AG09319 (cell line): ENCODE measurements at places on chromosomes 16 and 17.
A peak's percentile ranks its signal among the peaks of the same experiment; 100 is the strongest.

DNA sequence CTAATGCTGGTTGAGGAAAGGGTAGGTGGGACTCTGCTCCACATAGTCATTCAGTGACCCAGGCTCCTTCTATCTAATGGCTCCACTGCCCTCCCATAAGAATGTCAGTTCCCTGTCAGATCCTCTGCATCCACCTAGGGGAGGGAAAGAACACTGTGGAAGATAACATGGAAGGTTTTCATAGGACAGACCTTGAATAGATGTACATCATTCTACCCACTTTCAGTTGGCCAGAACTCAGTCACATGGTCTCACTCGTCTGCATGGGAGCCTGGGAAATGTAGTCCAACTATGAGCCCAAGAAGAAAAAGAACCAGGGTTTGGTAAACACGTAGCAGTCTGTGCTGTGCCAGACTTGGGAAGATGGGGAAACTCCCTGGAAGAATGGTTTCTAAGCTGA, 27.1 kb upstream of the SCNN1B start:
- no peak for DNase-seq

DNA sequence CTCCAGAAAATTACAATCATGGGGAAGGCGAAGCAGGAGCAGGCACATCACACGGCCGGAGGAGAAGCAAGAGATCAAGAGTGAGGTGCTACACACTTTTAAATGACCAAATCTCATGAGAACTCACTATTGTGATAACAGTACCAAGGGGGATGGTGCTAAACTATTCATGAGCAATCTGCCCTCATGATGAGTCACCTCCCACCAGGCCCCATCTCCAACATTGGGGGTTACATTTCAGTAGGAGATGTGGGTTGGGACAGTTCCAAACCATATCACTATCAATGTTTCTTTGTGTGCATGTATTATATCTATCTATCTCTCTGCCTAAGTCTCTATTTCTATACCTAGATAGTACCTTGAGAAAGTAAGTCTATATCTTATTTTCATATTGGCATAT, 724.8 kb downstream of the CDH11 start:
- no peak for DNase-seq

DNA sequence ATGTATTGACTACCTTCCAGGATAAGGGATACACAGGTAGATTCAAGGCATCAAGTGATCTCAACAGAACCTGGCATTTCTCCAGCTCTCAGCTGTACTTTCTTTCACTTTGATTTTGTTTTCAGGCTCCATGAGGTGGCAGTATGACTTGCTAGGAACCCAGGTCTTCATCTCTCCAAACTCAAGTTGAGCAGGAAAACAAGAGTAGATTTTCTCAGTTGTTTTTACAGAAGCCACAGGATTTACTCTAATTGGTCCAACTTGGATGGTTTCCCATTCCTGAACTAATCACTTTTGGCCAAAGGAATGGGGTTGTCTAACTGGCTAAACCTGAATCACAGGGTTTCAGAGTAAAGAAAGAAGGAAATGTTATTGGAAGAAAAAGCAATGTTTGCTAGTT, 146.6 kb downstream of the TRIM37 start:
- peak; percentile 15 for DNase-seq

GRCh38 chr16:81786321-81786720, 7.2 kb downstream of the PLCG2 start:
- no peak for DNase-seq

GRCh38 chr17:27810902-27811557, 10.7 kb upstream of the NOS2 start:
- DNase-seq, result no peak

DNA sequence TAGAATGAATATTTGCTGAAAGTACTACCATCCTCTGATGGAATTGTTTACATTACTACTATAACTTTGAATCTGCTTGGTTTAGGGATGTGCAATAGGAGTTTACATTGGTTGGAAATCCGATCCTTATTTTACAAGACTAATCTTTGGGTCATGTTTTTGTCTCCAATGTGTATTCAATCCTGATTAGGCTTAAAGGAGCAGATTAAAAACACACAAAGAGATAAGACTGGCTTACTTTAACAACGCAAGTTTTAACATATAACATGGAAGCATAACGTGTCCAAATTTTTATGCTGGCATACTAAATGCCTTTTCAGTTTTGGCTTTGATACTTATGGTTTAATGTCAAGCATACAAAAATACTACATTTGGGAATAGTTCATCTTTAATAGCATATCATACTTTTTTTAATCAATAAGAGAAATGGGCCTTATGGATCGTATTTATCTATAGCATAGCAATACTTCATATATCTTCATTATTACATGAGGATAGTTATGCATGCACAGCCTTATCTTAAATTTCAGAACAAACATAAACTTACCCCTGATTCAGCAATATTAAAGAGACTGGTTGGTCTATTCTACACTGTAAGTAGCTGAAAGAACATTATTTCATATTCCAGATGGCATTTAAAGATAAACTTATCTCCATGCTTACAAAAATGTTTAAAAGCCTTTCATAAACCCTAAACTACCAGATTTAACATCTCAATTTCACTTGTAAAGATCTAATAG, 69.9 kb upstream of the NACA2 start:
- no peak for DNase-seq

DNA sequence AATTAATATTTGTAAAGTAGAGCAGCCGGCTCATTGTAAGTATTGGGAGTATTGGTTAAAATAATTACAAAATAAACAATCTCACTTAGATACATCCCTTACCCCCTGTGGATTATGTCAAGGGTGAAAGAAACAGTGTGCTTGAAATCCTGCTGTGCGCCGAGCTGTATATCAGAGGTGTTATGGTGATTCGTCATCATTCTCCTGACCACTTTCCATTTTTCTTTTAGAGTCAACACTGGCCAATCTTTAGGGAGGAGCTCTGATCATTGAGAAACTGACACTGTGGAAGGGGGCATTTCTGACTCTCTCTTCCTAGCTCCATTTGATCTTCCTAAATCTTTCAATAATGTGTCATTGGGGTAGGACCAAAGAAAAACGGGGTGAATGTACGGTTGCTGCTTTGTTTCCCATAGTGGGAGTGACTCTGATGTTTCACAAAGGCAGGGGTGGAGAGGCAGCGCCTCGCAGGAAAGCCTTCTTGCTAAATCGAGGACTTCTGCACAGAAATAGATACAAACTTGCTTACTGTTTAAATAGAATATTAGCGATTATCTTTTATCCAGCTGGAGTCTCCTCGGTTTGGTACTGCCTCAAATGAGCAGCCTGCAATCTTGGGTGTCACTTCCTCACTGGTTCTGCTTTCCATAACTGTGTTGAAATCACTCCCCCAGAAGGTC, 123.4 kb downstream of the PRKCB start:
- no peak for DNase-seq

GRCh38 chr17:77462090-77462489, 321.3 kb downstream of the SEC14L1 start:
- no peak for DNase-seq

GRCh38 chr17:82807101-82807500, 32.7 kb downstream of the ZNF750 start:
- no peak for DNase-seq

DNA sequence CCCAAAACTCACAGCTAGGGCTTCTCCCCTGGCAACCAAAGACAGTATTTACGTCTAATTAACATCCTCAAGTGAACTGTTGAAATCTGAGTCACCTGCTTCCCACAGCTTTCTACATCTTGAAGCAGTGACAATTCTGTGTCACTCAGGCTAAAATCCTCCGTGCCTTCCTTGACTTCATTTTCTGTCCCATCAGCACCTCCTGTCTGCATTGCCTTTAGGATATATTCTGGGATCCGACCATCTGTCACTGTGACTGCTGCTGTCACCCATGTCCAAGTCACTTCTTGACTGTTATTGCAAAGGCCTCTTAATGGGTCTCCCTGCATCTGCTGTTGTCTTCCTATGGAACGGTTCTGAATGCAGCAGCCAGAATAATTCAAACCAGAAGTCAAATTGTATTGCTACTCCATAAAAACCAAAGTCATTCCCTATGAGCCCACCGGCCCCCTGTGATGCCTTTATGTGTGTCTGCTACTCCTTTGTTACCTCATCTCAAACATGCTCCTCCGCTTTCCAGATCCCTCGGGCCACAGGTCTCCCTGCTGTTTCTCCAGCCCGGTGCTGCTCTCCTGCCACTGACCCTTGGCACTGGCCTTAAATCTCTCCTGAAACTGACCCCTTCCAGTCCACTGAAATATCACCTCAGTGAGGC, 56.9 kb downstream of the WWP2 start:
- DNase-seq, result no peak

- DNase-seq, result no peak
Measured at GRCh38 chr17:77577491-77577890, 381.0 kb upstream of the TNRC6C start.

GRCh38 chr16:80060470-80060869, 459.9 kb upstream of the MAF start:
- DNase-seq, result no peak

DNA sequence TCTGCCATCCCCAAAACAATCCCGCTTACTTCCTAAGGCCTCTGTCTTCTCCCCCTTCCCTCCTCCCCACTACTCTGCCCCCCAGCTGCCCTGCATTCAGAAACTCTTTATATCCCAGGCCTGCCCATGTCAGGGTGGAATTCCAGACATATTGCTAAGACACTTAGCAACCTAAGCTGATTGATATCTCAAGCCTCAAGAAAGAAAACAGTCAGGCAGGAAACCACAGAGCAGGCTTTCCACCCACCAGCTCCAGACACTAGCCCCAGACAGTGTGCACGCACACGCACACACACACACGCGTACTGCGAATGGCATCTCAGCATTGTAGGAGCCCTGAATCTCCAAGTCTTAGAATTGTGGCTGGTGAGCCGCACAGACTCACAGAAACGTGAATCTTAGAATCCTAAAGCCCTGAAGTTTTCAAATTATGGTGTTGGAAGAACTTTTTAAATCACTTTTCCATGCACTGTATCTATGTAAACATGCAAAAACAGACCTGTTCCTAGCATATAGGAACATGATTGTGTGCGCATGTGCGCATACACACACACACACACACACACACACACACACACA, 8.8 kb upstream of the LPCAT2 start:
- peak; percentile 95 for DNase-seq

DNA sequence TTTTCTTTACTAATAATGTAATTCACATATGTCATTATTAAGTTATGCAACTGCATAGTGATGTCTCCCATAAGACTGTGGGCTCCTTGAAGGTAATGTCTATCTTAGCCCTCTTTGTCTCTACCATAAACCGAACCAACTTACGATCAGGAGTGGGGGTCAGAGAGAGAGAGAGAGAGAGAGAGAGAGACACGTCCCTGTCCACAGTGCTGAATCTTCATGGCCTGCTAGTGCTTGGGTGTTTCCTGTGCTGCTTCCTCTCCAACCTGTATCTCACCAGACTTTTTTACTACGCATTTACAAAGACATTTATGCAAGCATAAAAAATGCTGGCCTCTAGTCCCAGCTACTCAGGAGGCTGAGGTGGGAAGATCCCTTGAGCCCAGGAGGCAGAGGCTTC, 52.2 kb upstream of the HAPSTR1 start:
- DNase-seq, result no peak

GRCh38 chr17:79388556-79389295, 222.1 kb downstream of the RBFOX3 start:
- no peak for DNase-seq

DNA sequence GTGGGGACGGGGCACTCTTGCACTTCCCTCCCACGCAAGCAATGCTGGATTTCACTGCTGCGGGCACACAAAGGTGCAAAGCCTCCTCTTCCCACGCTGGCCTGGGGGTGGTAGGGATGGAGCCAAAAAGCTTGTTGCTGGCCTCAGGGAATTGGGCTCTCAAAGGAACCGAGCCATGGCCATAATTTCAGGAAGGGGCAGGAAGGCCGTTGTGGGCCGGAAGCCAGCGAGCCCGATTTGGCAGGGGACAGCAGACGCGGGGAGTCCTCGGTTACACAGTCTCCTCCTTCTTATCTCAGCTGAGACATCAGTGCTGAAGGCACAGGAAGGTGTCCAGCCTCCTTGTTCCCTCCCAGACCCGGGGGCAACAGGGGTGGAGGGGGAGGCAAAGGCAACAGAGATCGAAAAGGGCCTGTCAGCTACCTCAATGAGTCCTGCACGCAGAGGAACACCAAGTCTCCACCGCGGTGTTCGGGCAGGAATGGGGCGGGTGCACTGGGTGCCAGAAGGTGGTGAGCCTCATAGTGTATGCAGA, 59.5 kb downstream of the SLFN11 start:
- DNase-seq, result no peak

DNA sequence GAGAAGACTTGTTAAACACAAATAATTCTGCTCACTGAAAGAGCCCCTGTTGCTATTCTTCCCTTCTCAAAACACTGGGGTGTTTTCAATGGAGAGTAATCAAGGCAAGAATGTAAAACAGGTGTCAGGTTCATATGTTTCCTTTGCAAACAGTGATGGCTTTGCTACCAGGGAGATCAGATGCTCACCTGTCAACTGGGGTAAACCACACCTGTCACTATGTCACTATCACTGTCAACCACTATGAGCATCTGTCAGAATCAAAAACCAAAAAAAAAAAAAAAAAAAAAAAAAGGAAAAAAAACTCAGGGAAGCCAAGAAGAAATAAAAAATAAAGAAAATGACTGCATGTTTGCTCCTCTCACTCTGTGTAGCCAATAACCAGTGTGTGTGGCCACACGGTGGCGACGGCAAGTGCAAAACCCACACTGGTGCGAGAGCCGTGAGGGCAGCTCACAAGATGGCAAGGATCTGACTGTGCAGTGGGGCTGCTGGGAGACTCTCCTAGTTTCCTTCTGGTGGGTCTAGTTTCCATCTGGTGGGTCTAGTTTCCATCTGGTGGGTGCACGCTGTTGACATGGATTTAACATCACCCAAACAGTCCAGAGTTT, 22.7 kb downstream of the USP22 start:
- DNase-seq, result no peak

DNA sequence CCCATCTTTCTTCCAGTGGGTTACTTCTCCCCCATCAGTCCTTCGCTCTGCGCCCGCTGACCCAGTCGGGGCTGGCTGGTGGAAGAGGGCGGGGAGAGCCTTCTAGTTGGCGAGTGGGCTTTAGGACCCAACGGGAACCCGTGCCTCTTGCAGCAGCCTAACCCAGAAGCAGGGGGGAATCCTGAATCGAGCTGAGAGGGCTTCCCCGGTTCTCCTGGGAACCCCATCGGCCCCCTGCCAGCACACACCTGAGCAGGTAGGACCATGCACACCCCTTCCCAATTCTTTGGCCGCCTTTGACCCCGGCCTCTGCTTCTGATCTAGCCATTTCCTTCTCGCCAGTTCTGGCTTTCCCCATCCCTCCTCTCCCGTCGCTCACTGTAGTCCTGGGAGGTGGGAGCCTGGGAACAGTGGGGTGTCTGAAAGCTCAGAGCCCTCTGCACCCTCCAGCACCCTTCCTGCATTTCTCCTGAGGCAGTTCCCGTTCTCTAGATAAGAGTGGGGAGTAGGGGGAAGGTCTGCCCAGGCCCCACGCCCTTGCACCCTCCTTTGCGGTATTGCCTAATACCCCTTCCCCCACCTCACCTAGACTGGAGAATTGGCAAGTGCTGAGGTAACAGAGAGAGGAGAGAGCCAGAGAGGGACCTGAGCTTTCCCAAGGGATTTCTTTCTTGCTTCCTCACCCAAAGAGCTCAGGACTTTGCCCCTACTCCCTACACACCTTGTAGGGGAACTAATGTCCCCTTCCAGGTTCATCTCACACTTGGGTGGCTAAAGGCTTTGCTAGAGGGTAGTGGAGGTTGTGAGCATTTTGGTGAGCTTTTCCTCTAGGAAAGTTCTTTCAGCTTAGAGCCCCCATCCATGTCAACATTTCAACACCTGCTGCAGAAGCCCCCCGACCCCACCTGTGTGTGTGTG, at the start of gene RARA:
TSS of gene RARA (plus strand) at position 150 of the 918 bp plus-strand sequence. CDS start 22,039 bp downstream, outside the sequence.
- DNase-seq, result no peak
